CD4-positive, CD25-positive, alpha-beta regulatory T cell (primary cell): ENCODE measurements at places on chromosomes 13 and 19. TPM values are rescaled to one million over a fixed set of nuclear protein-coding genes. Genes with fewer than 3 reads are reported as not detected.
A peak's percentile ranks its signal among the peaks of the same experiment; 100 is the strongest.

GRCh38 chr19:46232468-46232867 is 2.9 kb downstream of the IGFL1 start:
- no peak for DNase-seq

DNA sequence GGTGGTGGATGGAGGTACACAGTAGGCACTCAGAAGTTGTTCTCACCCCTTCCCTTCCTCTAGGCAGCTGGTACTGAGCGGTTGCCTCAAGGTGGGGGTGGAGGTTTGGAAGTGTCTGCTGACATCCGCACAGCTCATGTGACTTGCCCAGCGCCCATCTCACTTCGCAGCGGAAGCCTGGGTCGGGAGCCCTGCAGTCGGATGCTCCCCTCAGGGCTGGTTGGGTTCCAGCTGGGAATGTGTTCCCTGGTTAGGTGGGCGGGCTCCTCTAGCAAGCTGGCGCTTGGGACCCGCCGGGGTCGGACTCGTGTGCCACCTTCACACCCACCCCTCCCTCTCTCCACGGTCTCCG is 10.2 kb downstream of the PPP1R37 start:
- DNase-seq: peak; percentile 59

- DNase-seq: no peak
These were observed 1440.3 kb downstream of the PCDH9 start for GRCh38 chr13:65789815-65790214.

- DNase-seq: no peak
These were observed 44.9 kb downstream of the ESD start for GRCh38 chr13:46751811-46752635.

DNA sequence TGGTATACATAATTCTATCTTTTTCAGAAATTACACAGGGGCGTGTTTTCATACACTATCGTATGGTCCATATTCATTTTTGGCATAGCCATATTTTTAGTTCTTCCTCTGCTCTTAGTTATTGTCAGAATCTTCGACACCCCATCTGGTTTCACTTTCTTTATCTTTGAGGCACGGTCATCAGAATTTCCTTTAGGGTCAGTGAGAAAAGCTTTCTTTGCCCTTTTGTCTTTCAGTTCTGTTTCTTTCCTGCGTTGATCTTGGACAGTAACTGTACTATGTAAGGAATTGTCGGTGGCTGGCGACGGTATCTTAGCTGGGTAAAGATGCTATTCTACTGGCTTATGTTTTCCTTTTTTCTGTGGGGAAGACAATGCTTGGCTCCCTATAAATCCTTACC is 10.6 kb upstream of the KIR2DL4 start:
- peak; percentile 23 for DNase-seq

GRCh38 chr13:100115693-100116254 is 26.9 kb downstream of the PCCA start:
- no peak for DNase-seq

GRCh38 chr19:15629003-15629880 is 11.5 kb upstream of the CYP4F3 start:
- DNase-seq: peak; percentile 80

DNA sequence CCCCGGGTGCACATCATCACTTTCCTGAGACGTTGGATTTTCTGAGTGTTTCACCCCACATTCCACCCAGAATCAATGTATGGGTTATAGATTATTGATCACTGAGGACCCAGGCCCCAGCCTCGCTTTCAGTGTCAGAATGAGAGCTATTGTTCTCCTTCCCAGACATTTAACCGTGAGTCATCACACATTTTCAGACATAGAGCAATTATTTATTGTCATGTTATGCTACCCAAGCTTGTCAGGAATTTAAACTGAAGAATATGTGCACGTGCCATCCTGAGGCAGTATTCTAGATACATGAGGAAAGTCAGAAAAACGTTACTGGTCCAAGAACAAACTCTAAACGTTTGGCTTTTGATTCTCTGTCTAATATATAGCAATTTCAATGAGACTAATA is 276.6 kb upstream of the ZNF507 start:
- no peak for DNase-seq

DNA sequence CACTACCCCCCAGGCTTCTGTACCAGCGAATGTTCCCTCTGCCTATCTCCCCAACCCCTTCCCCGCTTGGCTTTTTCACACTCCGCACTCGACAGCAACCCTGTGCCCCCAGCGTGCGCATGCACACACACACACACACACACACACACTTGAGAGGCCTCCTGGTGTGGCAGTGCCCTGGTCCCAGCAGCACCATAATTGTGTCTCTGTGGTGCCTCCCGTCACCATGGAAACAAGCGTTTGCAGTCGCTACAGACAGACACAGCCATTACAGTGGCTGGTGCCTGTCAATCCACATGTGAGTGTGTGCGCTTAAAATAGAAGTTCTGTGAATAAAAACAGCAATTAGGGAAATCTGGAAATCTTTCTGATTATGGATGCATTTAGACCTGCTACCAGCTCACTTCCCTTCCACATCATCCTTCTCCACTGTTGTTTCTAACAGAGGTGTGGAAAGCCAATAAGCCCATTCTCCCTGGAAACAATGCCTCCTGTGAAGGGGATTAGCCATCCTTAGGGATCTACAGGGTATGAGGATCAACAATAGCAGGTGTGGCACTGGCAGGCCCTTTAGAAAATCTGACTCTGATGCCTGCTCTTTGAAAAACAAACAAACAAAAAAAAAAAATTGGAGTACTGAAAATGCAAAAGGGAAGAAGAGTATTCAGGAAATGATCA is 146.3 kb downstream of the DCLK1 start:
- DNase-seq: no peak

DNA sequence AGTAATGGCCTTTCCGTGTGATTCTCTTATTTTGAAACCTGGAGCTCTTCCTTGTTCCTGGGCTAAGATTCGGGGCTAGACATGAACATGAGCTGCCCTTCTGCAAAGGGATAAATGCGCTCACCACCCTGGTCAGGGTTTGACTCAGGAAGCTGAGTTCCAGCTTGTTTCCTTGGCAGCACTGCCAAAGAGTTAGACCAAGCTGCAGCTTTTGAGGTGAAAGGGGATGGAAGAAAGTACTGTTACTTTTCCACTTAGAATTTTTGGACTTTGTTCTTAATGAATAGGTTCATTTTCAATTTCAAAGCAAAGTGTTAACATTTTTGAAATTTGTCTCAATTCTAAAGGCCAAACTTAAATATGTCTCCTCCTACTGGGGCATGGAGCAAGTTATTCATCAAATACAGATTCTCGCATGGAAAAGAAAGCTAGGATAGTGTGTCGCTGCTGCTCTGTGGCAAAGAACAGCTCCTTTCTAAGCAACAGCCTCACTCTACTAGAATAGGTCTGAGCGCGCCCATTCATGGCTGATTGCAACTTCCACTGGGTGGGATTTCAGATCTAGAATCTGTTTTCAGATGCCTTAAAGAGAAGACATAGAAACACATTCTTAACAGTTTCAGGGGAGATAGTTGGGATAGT is 2.2 kb downstream of the RGCC start:
- DNase-seq: peak; percentile 24

GRCh38 chr19:17148130-17148529 is 67.0 kb upstream of the USE1 start:
- no peak for DNase-seq

- no peak for DNase-seq
These were observed 472.7 kb downstream of the RFC3 start for GRCh38 chr13:34290661-34291060.

- DNase-seq: no peak
These were observed 158.2 kb downstream of the HS6ST3 start for GRCh38 chr13:96248103-96248502.

DNA sequence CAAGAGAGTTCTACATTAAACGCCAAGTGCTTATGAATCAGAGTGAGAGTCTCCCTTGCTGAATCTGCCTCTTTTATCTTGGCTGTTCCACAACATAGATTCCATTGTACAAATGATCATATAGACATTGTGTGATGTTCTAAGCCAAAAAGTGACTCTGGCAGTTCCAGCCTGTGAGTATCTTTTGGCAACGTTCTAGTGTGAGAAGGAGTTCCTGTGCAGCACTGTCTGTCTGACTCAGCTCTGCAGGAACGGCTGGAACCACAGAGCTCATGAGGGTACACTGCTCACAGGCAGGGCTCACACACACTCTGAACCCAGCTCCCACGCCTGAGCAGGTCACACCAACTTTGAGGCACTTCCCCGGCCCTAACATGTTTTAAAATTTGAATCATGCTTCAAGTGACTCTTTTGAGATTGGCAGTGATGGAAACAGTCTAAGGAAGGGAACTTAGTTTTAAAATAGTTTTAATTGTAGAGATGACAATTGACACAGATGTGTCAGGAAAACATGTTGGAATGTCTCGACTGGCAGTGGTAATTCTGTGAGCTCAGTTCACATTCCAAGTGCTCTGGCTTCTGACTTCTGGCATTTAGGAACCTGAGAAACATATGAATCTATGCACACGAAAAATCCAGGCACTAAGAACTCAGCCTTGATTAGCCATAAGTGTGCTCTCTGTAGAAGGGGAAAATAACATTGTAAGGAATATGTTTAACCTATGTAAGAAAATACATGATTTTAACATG is 272.0 kb downstream of the UQCRFS1 start:
- no peak for DNase-seq

GRCh38 chr13:99977334-99977911 is 4.2 kb upstream of the ZIC2 start:
- no peak for DNase-seq

DNA sequence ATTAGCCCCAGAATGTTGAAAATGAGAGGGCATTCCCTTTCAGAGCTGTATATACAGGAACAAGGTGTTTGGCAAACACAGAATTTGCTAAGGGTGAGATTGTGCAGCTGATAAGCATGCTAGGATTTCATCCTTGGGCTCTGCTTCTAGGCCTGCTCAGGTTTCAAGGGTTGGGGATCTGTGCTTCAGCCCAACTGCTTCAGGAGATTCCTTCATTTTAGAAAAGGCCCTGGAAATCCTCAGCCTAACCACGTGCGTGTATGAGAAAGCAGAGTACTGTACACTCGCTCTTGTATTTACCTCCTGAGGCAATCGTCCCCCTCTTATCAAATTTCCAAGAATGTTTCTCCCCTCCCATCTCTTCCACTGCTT is 291.6 kb upstream of the ARGLU1 start:
- no peak for DNase-seq

- DNase-seq: peak; percentile 30
These were observed 15.2 kb upstream of the TLE6 start for GRCh38 chr19:2962018-2962670.

- no peak for DNase-seq
These were observed 2.1 kb downstream of the PNMA8C start for GRCh38 chr19:46426506-46427162.

DNA sequence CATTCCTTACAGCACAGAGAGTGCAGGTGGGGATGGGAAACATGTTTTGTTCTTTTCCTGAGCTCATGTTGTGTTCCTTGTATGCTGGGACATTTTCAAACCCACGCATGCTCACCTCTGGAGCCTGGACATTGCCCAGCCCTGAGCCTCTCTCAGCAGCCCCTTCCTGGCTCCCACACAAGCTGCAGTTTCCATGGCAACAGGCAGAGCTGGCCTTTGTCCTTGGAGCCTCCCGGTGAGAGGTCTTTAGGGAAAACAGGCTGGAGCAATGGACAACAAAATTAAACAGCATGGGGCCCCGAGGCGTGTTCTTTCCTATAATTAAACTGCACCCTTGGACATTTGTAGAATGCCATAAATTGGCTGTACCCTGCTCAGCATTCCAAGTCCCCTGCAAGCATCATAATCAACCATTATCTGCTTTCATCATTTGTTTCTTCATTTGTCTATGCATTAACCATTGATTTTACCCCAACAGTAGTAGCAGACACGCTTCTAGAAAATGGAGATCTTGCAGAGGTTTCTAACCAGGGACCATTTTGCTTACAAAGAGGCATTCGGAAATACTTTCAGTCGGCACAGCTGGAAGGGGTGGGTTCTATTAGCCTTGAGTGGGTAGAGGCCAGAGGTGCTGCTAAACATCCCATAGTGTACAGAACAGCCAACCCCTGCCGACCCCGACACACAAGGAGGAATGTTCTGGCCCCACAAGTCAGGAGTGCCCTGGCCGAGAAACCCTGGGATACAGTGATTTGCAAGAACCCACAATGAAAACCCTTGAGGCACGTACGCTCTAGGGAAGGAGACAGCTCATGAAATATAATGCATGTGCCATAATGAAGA is 133.4 kb upstream of the PEG3 start:
- no peak for DNase-seq

DNA sequence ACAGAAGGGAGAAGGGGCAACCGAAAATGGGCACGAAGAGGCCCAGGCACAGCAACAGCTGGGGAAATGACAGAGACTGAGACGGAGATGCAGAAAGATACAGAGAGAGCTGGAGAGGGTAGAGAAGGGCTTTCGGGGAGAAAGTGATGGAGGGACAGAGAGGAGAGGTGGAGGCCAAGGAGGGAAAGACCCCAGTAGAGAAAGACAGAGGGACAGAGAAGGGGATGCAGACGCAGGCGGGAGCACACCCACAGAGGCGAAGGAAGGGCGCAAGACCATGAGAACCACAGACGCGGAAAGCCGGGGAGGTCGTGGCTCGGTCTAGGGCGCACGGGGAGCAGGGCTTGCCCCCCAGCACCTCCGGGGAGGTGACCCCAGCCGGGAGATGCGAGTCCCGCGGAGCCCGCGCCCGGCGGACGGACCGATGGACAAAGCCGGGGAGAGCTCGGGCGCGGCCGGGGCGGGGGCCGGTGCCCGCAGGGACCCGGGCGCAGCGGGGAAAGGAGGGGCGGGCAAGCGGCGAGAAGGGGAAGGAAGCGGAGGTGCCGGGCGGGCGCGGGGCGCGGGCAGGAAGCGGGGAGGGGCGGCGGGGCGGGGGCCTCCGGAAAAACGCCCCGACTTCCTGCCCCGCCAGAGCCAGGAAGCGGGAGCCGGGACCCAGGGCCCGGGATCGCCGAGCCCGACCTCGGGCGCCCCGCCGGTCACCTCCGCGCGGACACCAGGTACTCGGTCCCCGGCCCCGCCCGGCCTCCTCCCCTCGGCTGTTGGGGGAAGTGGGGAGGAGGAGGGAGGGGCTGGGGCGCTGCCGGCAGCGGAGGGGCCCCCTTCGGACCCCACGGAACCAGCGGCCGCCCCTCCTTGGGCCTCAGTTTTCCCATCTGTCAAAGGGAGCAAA is at the start of gene ARHGEF1:
ARHGEF1 (plus strand) TSS at position 617 of the 895 bp plus-strand sequence. CDS start 4,899 bp downstream, outside the sequence.
- DNase-seq: peak; percentile 77

GRCh38 chr13:51858433-51859247 is 3.1 kb upstream of the CCDC70 start:
- no peak for DNase-seq

DNA sequence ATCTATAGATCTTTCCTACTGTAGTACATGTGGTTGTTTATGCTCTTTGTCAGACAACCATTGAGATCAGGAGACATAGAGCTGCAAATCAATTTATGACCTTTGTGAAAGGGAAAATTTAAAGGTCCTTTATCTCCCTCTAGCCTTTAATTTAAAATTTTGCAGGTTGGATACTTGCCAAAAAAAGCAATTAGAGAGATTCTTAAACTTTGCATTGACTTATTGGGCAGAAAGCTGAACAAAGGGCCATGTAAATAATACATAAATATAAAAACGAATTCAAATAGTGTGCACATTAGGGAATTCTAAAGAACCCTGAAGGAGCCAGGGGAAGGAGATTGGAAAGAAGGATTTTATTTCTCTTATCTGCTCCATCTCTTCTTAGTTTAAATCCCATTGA is 22.0 kb upstream of the RB1 start:
- no peak for DNase-seq

- DNase-seq: no peak
These were observed 251.7 kb upstream of the IRS2 start for GRCh38 chr13:110037925-110038573.

KIR3DL1 gene
- total RNA-seq: not detected

FXYD3 gene
- not detected for total RNA-seq

FFAR2 gene
- not detected for total RNA-seq

CYP4F3 gene
- total RNA-seq: not detected

RFPL4A gene
- not detected for total RNA-seq

ZNF814 gene
- total RNA-seq: 12.9 TPM

ZNF728 gene
- not detected for total RNA-seq

LILRA2 gene
- total RNA-seq: not detected

C19orf18 gene
- total RNA-seq: 1.6 TPM
